ENCODE measurements at places on chromosomes 6 and 20.
A peak's percentile ranks its signal among the peaks of the same experiment; 100 is the strongest.

DNA sequence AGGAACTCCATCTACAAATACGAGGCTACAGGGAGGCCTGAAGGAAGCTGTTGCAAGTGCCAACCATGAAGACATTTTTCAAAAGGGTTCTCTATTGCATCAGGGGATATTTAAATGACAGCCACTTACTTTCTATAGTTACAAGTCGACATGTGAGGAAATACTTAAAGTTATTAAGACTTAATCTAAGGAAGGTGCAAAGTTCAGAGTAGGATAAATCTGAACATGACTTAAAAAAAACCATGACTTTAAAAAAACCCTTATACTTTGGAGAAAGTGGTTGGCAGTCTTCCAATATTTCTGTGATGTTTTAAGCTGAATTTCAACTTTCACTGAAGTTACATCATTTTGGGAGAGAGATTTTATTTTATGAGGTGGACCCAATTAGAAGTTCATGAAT lies 56.3 kb upstream of the EMILIN3 start:
- DNase-seq: no peak

GRCh38 chr6:16355238-16355637 lies 116.9 kb downstream of the GMPR start:
- no peak for DNase-seq

GRCh38 chr6:125258651-125259353 lies 43.0 kb downstream of the HDDC2 start:
- DNase-seq: no peak

DNA sequence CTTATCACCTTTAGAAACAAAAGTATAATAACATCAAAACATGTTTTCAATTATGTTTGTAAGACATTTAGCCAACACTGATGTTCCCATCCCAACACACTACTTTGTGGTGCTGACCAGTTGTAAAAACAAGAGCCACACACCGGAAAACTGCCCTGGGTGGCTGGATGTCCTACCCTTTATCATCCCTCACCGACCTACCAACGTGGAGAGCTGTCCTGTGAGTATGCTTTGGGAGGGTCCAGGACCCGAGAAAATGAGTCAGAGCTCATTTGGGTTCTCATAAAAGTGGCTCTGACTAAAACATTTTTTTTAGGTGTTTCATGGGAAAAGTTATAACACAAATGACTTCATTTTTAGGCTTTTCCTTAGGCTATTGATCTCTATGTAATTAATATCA lies 29.3 kb upstream of the CTAGE9 start:
- DNase-seq: no peak

DNA sequence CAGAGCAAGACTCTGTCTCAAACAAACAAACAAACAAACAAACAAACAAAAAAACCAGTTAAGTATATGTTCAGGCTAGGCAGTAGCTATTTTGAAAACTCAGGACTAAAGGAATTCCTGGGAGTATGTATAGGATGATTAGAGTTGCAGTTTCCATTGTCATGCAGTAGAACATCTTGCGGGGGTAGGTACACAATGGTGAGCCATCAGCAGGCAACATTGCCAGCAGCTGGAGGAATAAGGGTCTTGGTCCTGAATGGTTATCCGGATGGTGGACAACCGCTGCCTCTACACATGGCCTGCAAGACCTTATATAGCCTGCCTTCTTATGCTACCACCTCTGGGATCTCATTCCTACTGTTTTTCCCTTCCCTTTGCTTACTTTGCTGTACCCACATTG lies 297.5 kb downstream of the SOX4 start:
- no peak for DNase-seq

GRCh38 chr6:52363228-52363867 lies 1.4 kb downstream of the PAQR8 start:
- peak; percentile 35 for DNase-seq

GRCh38 chr20:53494753-53495152 lies 98.9 kb downstream of the ZNF217 start:
- DNase-seq: no peak

- no peak for DNase-seq
Observed at GRCh38 chr6:86535100-86535499, 402.2 kb upstream of the HTR1E start.

- no peak for DNase-seq
Observed at GRCh38 chr6:106085692-106085983, 498 bp upstream of the PRDM1 start.

- no peak for DNase-seq
Observed at GRCh38 chr6:10421158-10421920, 6.5 kb upstream of the TFAP2A start.

DNA sequence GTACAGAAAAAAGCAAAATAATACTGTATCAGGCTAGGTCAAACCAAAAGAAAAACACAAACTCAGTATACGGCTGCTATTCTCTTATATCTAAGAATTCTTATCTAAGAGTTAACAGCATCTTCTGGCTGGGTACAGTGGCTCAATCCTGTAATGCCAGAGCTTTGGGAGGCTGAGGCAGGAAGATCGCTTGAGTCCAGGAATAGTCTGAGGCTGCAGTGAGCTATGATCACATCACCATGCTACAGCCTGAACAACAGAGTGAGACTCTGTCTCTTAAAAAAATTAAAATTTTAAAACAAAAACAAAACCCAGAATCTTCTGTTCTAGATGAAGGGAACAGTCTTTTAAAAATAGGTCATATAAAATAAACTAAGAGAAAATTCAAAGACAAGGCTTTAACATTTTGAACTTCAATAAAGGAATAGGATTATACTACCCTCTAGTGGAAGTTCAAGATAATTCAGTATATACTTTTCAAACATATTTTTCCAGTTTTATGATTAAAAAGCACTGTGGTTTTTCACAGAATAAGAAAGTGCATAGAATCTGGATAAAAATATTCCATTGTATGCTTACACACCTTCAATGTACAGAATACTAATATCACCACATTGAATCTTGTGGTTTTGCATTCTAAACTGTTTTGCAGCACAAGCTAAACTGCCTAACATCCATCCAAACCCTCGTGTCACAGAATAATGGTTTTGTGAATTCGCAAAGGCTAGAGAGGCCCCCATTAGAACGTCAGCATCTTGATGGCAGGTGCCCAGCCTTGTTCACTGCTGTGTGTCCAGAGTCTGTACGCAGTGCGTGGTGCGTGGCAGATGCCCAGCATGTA lies 39.3 kb downstream of the DTNBP1 start:
- peak; percentile 60 for DNase-seq

DNA sequence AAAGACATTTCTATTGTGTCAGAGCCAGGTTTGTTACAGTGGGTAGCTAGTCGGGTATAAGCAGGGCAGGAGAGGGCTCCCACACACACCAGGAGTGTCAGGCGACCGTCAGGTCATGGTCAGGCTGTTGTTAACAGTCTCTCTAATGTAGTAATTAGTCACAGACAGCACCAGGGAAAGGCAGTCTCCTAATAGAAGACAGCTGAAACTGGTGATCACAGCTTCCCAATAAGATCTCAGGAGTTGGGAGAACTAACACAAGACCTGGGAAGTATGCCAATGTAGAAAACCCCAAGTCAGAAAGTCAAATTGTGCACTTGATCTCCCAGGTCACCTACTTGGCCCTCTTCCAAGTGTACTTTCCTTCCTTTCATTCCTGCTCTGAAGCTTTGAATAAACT lies 53.0 kb upstream of the GPR6 start:
- no peak for DNase-seq

DNA sequence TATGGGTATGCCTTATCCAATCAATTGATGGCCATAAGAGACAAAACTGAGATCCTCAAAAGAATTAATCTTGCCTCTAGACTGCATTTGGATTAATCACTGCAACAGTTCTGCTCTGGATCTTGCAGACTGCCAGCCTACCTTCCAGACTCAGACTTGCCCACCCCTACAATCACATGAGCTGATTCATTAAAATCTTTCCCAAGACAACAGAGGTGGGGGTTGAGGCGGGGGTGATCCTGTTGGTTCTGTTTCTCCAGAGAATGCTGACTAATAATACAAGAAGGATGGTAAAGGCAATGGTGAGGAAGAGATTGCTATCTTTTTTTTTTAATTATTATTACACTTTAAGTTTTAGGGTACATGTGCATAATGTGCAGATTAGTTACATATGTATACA lies 43.7 kb upstream of the MEI4 start:
- DNase-seq: no peak

DNA sequence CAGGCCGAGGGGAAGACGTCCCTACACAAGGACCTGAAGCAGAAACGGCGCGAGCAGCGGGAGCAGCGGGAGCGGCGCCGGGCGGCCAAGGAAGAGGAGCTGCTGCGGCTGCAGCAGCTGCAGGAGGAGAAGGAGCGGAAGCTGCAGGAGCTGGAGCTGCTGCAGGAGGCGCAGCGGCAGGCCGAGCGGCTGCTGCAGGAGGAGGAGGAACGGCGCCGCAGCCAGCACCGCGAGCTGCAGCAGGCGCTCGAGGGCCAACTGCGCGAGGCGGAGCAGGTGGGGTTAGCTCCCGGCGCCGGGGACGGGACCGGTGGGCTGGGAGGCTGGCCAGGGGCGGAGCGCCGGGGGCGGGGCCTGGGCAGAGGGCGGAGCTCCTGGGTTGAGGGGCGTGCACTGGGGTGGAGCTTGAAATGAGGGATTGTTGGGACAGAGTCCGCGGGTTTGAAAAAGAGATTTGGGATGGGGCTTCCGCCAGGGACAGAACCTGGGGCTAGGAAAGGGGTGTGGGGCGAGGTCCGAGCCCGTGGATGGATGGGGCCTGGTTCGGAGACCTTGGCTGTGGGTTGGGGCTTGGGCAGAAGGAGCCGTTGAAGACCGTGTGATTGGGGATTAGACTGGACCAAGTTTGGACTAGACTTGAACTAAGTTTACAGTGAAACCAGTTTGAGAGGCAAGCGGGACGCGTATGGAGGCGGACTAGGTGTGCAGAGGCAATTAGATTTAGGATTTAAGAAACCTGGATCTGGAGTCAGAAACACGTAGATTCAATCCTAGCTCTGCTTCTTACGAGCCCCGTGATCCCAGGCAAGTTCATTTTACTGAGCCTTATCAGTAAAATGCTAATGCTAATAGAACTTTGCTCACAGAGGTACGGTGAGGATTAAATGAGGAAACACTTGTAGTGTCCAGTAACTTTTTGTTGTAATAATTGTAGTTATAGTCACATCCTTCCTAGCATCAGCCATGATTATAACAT lies 20.9 kb downstream of the DEF6 start:
- peak; percentile 73 for DNase-seq

DNA sequence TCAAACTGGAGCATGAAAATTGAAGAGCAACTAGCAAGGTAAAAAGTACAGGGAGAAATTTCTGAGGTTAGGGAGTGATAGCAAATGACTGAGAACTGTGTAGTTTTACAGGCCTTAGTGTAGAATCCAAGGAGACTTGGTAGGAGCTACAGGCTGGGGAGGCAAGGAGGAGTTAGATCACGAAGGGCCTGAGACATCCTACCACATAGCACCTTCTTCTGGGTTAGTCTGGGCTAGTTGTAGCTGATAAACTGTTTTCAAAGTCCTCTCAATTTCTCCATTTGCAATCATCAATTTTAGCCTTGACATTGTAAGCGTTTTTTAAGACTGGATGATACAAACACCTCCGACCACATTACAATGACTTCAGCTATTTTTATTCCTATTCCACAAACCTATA lies 209.7 kb downstream of the TMEM200A start:
- no peak for DNase-seq

DNA sequence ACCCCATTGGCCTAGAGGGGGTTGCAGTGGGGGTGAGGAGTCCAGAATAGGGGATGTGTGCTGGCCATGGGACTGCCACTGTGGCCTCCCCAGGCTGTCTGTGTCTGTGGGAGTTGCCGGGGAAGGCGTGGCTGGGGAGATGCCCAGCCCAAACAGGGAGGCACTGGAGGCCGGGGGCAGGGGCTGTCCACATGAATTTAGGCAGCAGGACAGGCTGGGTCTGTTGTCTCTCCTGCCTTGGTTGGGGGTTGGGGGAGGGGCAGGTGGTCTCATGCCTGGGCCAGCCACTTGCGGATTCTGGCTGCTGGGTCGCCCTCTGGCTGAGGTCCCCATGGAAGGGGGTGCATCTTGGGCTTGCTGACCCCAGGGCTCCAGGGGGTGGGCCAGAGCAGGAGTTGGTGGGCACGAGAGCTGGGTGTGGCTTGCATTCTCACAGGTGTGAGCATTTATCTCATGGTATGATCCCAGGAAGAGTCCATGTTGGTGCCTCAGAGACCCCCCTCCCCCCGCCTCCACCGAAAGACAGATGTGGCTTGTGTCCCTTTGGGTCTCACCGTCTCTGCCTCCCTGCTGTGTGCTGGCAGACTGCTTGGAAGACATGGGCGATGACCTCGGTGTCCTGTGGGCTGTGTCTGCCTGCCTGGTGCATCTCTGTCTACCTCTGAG lies 4.0 kb downstream of the SOX18 start:
- no peak for DNase-seq

- DNase-seq: no peak
Observed at GRCh38 chr6:47352966-47353365, 43.3 kb upstream of the TNFRSF21 start.

GRCh38 chr6:7165890-7166267 lies 58.1 kb downstream of the RREB1 start:
- no peak for DNase-seq

DNA sequence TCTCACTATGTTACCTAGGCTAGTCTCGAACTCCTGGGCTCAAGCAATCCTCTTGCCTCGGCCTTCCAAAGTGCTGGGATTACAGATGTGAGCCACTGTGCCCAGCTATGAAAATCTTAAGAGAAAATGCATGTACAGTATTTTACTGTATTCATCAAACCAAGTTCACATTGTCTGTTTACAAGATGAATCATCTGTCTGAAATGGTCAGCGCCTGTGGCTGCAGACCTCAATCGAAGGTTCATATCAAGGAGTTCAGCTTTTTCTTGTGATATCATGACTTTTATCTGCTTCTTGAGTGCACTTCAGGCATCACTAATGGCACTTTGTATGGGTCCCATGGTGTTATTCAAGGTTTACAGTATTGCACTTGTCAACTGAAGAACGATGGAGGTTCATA lies 155.1 kb downstream of the SLC16A10 start:
- no peak for DNase-seq

- no peak for DNase-seq
Observed at GRCh38 chr20:40887105-40887504, 141.5 kb upstream of the TOP1 start.

DNA sequence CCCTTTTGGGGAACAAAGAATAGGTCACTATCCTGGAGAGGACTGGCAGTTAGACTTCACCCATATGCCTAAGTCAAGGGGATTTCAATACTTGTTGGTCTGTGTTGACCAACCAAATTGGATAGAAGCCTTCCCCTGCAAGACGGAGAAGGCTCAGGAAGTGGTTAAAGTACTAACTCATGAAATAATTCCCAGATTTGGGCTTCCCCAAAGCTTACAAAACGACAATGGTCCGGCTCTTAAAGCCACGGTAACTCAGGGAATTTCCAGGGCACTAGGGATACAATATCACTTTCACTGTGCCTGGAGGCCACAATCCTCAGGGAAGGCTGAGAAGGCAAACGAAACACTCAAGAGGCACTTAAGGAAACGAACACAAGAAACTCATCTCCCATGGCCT lies 223.1 kb downstream of the GMPR start:
- DNase-seq: no peak

DNA sequence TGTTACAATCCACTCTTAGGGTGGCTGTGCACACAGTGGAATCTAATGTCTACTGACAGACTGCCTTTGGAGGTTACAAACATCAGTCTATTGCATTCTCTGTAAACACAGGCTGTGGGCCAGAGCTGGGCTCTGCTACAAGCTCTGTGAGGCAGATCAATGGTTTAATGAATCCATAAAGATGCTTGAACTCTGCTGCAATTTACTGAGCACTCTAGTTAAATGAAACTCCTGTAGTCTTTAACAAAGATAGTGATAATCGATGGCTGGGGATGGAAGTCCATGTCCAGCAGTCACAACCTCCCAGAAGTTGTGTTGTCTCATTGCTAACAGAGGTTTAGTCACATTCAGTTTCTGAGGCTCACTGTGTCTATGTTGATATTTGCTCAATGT lies 50.5 kb downstream of the SOBP start:
- no peak for DNase-seq

Data from hippocampal formation (tissue), 2 donors.